ENCODE measurements at places on chromosomes 13 and 19.

DNA sequence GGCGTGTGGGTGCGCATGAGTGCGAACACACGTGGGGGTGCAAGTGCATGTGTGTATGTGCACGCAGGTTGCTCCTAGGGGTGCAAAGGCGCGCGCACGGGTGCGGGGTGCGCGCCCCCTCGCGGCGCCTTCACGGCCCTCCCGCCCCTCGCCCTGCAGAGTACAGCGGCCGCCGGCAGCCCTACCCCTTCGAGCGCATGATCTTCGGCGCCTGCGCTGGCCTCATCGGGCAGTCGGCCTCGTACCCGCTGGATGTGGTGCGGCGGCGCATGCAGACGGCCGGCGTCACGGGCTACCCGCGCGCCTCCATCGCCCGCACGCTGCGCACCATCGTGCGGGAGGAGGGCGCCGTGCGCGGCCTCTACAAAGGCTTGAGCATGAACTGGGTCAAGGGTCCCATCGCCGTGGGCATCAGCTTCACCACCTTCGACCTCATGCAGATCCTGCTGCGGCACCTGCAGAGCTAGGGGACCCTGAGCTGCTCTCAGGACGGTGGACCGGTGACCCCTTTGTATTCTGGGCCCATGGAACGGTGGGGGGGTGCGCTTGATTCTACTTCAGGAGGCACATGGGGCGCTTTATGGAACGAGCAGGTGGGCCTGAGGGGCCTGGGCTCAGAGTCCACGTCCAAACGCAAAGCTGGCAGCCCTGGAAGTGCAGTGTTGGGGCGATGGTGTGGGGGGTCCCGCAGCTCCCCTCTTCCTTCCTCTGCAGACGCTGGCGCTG, 27.7 kb downstream of the TMEM161A start:
- DNase-seq: no peak

GRCh38 chr19:42375415-42376176, 14.5 kb downstream of the CNFN start:
- DNase-seq: no peak

GRCh38 chr19:39192846-39193245, 3.9 kb upstream of the NCCRP1 start:
- DNase-seq: no peak

- no peak for DNase-seq
Measured at GRCh38 chr13:21833921-21834320, 163.0 kb downstream of the FGF9 start.

DNA sequence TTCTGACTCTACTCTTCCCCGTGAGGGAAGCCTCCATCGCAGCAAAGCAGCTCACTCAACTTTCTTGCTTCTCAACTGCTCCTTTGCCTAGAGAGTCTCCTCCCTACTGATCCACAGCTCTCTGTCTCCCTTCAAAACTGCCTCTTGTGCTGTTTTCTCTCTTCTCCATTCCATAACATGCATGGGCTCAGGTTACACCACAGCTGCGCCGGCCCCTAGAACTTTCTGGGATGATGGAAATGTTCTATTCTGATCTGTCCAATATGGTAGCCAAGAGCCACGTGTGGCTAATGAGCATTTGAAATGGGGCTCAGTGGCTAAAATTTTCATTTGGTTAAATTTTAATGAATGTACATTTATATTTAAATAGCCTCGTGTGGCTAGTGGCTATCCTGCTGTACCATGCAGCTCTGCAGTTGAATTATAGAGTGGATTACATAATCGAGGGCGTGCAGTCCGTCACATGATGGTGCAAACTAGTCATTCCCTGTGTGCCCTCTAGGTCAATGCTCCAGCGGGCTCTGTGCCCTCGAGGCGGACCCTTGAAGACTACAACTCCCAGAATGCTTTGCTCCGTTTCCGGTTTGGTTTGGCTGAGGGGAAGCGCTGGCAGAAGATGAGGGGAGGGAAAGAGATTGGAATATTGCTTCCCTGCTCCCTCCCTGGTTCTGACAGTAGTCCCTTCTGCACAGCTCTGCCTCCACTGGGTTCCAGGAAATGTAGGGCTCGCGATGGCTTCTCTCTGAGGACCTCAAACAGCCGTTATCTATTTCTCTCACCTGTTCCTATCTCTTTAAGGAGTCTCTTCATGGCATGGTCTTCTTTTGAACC, 109.8 kb downstream of the CACNA1A start:
- DNase-seq: no peak

DNA sequence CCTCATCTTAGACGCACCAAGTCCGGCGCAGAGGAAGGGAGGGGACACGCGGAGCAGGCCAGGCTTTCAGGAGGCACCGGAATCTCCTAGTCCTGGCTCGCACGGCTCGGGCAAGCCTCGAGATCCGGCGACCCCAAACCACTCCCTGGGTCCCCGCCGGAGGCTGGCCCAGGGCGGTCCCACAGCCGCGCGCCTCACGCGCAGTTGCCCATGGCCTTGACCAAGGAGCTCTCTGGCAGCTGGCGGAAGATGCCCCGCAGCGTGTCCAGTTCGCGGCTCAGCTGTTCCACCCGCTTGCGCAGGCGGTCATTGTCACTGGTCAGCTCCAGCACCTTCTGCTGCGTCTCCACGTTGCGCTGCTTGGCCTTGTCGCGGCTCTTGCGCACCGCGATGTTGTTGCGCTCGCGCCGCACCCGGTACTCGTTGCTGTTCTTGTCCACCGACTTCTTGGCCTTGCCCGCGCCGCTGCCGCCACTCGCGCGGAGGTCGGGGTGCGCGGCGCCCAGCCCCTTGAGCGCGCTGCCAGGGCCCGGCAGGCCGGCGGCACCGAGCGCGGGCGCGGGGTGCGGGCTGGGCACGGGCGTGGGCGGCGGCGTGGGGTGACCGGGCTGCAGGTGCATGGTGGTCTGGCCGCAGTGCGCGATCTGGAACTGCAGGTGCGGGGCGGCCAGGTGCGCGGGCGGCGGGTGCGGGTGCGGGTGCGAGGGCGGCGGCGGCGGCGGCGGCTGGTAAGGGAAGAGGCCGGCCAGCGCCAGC, 1.0 kb downstream of the CEBPA start:
- no peak for DNase-seq

DNA sequence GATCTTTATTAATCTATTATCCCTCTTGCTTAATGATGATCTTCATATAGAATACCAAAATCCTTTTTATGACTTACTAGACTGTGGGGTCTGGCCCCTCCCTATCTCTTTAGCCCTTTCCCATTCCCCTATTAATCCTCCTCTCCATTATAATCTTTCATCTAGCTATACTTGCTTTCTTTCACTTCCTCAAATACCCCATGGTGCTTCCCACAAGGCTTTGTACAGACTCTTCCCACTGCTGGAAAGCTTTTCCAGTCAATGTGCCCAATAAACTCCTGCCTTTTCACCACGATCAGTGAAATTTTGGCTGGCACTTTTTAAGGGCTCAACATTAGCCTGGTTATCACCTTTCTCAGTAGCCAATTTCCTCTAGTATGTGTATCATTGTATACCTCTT, 3.2 kb upstream of the EBPL start:
- no peak for DNase-seq

- peak; percentile 49 for DNase-seq
Measured at GRCh38 chr13:110874508-110874960, 40.3 kb downstream of the ANKRD10 start.

- DNase-seq: no peak
Measured at GRCh38 chr13:110161112-110161882, 145.7 kb downstream of the COL4A1 start.

- no peak for DNase-seq
Measured at GRCh38 chr19:38830039-38830733, 1.4 kb downstream of the ECH1 start.

GRCh38 chr19:41774515-41774980, 19.2 kb downstream of the CEACAM6 start:
- DNase-seq: no peak

- DNase-seq: no peak
Measured at GRCh38 chr19:2661615-2662014, 40.9 kb downstream of the GNG7 start.

GRCh38 chr19:14442891-14443631, 10.0 kb downstream of the PKN1 start:
- no peak for DNase-seq

DNA sequence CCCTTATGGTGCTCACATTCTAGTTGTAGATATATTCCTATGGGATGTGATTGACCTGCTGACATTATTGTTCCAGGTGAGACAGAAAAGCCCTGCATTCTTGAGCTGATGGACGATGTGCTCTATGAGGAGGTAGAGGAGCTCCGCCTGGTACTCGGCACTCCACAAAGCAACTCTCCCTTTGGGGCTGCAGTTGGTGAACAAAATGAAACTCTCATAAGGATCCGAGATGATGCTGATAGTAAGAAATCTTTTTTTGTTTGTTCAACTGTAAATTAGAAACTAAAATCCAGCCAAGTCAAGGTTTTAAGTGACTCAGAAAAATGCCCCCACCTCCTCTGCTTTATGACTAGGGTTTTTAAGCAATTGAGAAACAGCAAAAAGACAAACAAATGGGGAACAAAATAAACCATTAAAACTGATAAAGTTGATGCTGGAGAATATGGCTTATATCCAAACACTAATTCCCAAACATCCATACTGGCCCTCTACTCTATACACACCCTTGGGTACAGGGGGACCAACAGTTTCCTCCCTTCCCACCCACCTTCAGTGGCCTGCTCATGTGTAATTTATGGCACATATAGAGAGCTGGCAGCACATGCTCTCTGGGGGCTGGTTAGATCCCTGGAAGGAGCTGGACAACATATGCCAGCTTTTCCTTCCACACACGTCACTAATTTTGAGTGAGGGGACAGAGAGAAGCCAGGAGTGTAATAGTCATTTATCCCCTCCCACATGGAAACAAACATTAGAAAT, 139.6 kb downstream of the STOML3 start:
- no peak for DNase-seq

GRCh38 chr13:47233734-47234133, 336.9 kb upstream of the HTR2A start:
- DNase-seq: no peak

DNA sequence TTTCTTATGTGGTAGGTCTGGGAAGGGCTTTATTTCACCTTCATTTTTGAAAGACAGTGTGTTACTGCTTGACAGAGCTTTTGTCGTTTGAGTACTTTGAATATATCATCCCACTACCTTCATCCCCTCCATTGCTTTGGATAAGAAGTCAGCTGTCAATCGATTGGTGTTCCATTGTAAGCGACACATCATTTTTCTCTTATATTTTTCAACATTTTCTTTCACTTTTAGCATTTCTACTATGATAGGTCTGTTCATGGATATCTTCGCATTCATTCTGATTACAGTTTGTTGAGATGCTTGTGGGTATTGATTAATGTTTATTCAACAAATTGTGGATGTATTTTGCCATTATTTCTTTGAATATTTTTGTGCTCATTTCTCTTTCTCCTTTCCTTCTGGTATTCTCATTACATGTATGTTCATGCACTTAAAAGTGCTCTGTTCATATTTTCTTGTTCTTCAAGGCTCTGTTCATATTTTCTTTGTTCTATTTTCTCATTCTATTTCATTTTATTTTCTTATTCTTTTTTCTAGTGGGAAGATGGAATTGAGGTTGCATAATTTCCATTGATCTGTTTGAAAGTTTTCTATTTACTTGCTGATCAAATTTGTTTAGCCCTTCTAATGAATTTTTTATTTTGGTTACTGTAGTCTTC, 29.2 kb downstream of the ZNF546 start:
- DNase-seq: no peak

DNA sequence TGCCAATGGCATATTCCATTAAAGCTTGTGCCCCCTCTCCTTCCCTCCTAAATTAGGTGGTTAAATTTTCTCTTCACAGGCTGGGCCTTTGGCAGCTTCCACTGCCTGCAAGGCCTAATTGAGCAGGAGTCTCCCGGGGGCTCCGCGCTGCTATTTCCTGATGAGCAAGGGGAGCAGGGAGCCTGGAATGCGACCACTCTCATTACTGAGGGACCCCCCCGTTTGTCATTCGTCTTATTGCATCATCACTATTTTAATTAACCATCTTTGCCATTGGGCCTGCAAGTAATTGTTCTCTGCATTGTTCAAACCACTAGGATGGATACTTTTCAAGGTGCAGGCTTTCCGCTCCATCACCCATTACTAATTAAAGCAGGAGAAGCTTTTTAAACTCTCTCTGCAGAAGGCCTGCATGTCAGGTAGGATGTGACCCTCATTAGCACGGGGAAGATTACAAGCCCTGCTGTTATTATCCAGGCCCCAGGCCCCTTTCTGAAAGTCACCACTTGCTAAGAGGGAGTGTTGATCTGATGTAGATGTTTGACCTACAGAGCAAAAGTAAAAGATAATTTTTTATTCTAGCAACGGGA, 142.3 kb downstream of the OXGR1 start:
- DNase-seq: no peak

GRCh38 chr19:38569368-38569983, 48.3 kb downstream of the MAP4K1 start:
- no peak for DNase-seq

GRCh38 chr19:38405276-38405675, 2.4 kb downstream of the FAM98C start:
- DNase-seq: no peak

DNA sequence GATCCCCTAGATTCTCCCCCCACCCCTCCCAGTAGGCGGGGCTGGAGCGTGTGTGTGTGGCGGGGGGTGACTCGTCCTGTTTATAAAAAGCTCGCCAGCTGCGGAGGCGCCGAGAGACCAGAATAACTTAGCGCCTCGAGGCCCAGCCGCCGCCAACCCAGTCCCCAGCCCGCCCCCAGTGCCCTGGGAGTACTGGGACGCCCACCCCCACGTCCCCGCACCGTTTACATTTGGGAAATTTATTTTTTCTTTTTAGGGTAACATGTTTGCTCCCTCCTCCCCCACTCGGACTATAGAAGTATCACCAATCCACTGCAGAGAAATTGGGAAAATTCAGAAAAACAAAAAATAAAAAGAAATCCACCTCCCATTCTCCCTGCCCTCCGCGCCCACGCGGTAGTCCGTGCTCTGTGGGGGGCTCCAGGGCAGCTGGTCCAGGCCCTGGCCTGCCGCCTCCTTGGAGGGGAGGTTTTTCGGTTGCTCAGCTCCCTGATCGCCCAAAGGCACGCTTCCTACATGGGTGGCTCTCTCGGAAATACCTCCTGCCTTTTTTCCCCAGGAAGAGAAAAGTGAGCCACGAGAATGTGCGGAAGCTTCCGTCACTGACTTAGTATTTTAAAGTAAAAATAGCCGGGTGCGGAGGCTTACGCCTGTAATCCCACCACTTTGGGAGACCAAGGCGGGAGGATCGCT, 1.5 kb upstream of the RAB3A start:
- DNase-seq: peak; percentile 52

DNA sequence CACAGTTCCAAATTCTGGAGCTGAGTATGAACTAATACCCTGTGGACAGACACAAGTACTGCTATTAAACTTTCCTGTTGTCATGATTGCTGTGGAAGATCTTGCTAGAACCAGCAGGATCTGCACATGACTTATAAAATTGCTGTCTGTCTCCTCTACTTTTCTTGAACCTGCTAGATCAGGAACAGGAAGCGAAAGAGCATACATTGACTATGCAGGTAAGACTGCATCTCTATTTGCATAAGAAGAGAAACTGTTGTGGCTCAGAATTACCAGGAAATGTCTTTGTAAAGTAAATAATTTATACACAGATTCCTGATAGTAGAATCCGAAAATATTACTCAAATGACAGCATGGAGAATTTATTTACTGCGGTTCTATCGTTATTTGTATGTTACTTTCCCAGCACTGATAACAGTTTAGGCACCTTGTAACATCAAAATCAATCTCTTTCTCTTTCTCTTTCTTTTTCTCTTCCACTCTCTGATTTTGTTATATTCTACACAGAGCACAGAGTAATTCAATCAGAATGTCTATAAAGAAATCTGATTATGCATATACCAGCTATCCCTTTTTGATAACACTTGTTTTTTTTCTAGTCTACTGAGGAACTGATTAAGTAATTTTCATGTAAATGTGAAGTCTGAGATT, 226.5 kb downstream of the MYO16 start:
- DNase-seq: no peak

- DNase-seq: no peak
Measured at GRCh38 chr19:58084596-58085347, 13.3 kb downstream of the ZSCAN18 start.

Measured in nucleus accumbens (tissue), 56 donors.